ENCODE measurements at places on chromosomes 5 and 9.

GRCh38 chr5:52886206-52886605, 98.5 kb downstream of the ITGA1 start:
- no peak for DNase-seq

GRCh38 chr5:104130320-104130719, 567.7 kb upstream of the NUDT12 start:
- no peak for DNase-seq

- no peak for DNase-seq
These were observed 18.0 kb upstream of the STARD4 start for GRCh38 chr5:111530298-111530740.

DNA sequence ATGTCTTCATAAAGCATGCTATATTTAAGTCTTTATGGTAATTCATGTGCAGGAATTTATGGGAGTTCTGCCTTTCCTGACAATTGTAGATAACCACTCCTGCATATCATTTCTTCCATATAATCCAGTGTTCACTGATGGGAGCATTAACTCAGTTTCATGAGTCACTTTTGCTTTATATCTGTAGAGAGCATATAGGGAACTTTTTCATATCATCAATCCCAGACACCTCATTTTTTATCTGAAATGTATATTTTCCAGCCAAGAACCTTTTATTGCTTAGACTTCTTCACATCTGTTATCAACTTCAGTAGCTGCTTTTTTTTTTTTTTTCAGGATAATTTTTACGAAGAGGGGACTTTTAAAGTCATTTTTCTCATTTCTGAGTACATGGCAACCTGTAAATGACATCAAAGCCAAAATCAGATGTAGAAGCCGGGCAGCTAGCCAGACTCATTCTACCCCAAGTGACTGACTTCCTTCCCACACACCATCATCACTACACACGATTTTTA, 41.1 kb downstream of the NFX1 start:
- no peak for DNase-seq

DNA sequence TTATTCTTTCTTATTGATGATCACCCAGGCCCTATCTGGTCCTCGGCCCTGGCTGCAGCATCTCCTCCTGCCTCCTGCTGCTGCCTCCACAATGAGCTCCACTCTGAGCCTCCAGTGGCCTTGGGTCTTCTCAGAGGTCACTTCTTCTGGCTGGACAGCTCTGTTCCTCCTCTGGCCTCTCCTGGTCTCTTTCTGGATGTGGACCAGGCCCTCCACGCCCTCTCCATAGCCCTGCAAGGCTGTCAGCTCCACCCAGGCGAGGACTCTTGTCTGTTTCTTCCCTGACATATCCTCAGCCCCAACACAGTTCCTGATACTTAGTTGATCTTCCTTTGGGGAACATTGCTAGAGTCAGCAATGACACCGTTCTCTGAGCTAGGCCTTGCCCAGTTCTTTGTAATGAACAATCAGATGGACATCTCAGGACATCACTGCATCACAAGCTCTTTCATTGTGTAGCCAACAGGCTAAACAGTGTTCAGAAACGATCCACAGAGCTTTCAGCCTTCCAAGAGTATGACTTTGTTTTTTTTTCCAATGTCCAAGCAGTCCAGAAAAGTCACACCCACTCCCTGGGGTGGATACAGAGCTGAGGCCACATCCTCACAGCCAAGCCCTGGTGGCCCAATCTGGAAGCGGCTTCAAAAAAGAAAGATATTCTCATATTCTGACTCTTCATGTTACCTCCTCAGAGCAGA, 62.5 kb upstream of the DNAH5 start:
- no peak for DNase-seq

Data from NCI-H1048 (cell line).